ENCODE measurements at places on chromosomes 13 and 19.

DNA sequence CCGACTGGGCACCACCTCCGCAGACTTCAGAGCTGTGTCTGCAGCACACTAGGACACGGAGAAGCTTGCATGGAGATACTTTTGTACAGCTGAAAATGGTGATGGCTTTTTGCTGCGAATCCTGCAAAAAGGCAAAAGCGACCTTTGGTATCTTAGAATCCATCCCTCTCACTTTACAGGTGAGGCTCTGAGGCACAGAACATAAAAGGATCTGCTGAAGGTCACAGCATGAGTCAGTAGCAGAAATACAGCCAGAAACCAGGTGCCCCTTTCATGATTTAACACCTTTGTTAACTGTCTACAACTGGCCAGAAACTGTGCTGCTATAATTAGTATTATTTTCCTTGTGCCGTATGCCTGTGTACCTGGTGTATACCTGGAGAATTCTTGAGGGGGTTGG lies 48.3 kb downstream of the EFNB2 start:
- no peak for DNase-seq

GRCh38 chr13:90738881-90739280 lies 608.6 kb upstream of the MIR17HG start:
- DNase-seq = no peak

- no peak for DNase-seq
These were observed 43.1 kb downstream of the CYP4F22 start for GRCh38 chr19:15551293-15552004.

- no peak for DNase-seq
These were observed 83.2 kb downstream of the RUBCNL start for GRCh38 chr13:46303742-46304385.

DNA sequence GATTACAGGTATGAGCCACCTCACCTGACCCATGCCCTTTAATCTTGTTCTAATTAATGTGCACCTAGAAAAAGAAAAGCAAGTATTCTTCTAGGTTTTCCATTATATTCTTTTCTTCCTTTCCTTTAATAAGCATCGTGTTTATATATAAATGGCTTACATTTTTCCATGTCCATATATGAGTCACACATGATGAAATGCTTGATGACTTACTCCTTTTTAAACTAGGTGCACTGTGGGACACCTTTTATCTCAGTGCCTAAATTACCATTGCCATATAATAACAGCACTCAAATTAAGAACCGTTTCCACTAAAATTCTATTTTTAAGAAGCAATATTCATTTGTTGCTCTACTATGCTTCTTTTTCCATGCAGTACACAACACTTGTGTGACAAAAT lies 363.3 kb downstream of the LIG4 start:
- DNase-seq = no peak

DNA sequence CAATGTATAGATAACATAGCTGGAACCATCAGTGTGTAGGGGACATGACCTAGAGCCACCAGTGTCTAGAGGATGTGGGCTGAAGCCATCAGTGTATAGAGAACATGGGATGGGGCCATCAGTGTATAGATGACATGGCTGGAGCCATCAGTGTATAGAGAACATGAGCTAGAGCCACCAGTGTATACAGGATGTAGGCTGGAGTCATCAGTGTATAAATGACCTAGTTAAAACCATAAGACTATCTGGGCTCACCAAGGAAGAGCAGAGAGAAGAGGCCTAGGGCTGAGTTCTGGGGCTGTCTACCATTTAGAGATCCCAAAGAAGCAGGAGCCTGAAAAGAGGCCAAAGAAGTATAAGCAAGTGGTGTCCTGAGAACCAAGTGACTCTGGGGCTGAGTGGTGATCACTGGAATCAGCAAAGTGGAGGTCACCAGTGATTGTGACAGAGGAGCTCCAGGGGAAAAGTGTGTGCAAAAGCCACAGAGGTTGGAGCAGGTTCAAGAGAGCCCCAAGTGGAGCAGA lies 41.0 kb downstream of the RFX2 start:
- no peak for DNase-seq

DNA sequence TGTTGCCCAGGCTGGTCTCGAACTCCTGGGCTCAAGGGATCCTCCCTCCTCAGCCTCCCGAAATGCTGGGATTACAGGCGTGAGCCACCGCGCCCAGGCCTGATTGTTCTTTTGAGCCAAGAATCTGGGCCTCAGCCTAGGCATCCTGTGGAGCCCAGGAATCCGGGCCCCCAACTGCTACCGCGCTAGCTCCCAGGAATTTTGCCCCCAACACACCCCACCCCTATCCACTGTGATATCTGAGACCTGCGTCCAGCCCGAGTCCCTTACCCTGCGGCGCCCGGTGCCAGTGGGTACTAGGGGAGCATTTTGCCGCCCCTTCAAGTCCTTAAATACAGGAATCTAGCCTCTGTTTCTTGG lies 838 bp upstream of the MYADM start:
- DNase-seq = no peak
